NCI-H510A treated with DMSO at 0.1 percent for 48 hours (cell line): ENCODE measurements at places on chromosomes 1 and 21.

DNA sequence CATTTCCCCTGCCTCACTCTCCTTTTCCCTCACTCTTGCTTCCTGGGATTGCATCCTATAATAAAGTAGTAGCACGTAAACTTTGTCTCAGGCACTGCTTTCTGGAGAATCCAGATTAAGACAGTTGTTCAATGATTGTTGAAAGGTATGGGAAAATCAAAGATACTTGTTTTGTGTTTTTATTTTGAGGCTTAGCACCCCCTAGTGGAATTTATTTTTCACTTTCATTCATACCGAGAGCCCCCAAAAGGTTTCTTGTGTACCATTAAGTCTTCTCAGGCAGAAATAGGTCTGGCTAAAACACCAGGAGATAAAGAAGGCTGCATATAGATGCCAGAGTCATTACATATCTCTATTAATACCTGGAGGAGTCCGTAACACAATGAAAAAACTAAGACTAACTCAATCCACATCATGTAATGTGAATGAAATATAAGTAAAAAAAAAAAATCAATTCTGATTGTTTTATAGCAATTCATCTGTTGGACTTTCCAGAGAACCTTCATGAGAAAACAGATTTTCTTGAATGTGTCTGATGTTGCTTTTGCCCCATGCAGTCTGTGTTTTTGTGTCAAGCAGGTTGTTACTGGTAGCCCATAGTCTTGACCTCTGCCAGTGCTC is 103.5 kb downstream of the RPE65 start:
- peak; percentile 18 for DNase-seq

- peak; percentile 16 for DNase-seq
These were observed 157.0 kb downstream of the LYPLAL1 start for GRCh38 chr1:219330669-219331068.

DNA sequence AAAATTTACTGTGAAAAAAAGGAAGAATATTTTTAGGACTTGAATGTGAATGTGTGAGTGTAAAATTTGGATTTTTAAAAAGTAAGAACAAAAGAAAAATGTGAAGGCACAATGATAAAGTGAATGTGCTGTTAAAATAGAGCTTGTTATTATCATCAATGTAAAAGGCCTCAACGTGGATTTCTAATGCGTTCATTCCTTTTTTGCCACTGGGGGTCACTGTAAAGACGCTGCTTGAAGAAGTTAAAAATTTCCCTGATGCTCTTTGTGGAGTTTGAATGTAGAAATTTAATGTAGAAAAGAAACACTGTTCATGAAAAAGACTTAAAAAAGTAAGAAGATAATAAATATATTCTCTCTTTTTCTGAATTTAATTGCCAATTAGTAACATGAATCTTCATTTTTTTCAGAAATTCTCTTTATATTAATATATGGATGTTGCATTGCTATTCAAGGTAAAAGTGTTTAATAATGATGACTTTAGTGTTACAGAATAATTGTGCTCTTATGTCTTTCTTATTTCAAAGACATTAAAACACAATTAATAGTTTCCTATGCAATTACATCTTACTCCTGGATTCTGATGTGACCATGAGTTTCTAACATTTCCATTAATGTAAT is 161.5 kb downstream of the DNM3 start:
- DNase-seq, result peak; percentile 11

DNA sequence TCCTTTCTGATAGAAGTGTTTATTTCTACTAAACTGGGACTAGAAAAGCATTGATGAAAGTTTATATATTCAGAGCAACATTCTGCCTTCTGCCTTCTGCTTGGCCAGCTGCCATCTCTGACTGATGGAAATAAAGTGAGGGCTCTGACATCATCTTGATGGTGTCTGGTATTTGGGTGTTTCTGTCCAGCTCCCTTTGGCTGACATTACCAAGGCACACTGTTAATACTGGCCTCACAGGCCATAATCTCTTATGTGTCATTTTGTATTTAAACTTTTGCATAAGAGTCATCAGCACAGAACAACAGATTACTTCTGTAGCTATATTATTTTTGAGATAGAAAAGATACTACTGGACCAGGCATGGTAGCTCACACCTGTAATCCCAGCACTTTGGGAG is 216.9 kb downstream of the RYR2 start:
- DNase-seq, result no peak

- peak; percentile 39 for DNase-seq
These were observed 823 bp upstream of the PRKAA2 start for GRCh38 chr1:56644064-56644918.

DNA sequence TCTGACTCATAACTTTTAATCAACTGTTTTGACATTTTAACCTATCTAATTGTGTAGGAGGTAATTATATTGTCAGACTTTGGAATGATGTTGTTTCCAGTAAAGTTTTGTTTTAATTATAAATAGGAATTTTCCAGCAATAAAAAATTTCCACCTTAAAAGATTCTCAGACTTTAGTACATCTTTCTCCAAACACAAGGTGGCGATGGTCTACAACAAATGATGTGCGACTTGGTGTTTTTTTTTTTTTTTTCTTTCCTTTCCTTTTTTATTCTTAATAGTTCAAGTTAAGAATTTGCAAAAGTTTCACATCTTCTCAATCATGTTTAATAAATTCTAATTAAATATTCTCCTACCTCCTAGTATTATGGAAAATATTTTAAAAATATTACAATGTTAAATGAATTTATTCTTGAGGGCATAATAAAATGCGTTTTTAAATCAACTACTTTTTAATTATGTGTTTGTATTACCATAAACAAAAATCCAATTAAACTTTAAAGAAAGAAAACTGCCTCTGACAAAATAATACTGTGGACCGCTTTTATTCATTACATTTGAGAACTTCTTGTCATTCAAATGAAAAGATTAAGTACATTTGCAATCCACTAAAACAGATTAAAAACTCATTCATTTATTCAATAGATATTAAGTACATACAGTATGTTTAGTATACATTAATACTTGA is 4.4 kb upstream of the ADAMTS1 start:
- DNase-seq, result peak; percentile 4
